ENCODE measurements at places on chromosomes 1 and 21. TPM values are rescaled to one million over a fixed set of nuclear protein-coding genes. Genes with fewer than 3 reads are reported as not detected.

DNA sequence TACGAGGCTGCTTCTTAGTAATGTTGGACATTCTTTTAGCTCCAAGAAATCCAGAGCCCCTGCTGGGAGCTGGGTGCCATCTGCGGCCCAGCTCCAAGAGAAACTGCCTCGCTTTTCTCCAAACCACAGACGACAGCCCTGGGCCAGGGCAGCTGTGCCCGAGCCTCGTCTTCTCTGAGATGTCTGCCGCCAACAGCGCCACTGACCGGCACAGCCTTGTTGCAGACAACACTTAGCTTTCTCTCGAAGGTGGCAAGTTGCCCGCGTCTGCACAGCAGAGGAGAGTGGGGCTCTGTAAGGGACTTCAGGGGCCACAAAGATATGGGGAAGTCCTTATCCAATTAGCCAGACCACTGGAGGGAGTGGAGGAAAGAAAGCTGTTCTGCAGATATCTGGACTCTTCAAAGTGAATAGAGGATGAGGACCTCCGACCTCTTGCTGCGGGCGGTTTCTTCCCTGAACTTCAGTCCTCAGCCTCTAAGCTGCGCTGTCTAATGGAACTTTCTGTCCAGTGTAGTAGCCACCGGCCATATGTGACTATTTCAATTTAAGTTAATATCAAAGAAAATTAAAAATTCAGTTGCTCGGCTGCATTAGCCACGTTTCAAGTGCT lies 63.9 kb upstream of the DISP3 start:
- H3K27ac ChIP-seq = no peak overlapping the region
- no peak for DNase-seq
- no peak overlapping the region for H3K4me3 ChIP-seq

- no peak overlapping the region for H3K27ac ChIP-seq
- peaks cover 61% of the 10 kb centered on the region for H3K36me3 ChIP-seq
- H3K4me3 ChIP-seq = no peak overlapping the region
- H3K27me3 ChIP-seq = no peaks in the 10 kb centered on the region
Measured at GRCh38 chr1:225554216-225554812, 98.6 kb downstream of the ENAH start.

XCL2 gene
- not detected for total RNA-seq

- DNase-seq = no peak
- peaks cover 6% of the 10 kb centered on the region for H3K36me3 ChIP-seq
- H3K27ac ChIP-seq = no peak overlapping the region
Measured at GRCh38 chr1:223713546-223714420, 1.4 kb downstream of the CAPN2 start.

Measured in H9 (cell line).